Testis (tissue), 5 donors: ENCODE measurements at places on chromosomes 5 and 9. TPM values are rescaled to one million over a fixed set of nuclear protein-coding genes. Genes with fewer than 3 reads are reported as not detected.

Gene SEMA6A
- 52.0 TPM for total RNA-seq

Gene ALDH1A1
- total RNA-seq, result 474 TPM

Gene ZNF474
- total RNA-seq, result 3.7 TPM

Gene SLC25A2
- total RNA-seq, result 4.0 TPM

Gene SPATA31E1
- total RNA-seq, result 4.6 TPM

Gene DOK3
- total RNA-seq, result 10.7 TPM

DNA sequence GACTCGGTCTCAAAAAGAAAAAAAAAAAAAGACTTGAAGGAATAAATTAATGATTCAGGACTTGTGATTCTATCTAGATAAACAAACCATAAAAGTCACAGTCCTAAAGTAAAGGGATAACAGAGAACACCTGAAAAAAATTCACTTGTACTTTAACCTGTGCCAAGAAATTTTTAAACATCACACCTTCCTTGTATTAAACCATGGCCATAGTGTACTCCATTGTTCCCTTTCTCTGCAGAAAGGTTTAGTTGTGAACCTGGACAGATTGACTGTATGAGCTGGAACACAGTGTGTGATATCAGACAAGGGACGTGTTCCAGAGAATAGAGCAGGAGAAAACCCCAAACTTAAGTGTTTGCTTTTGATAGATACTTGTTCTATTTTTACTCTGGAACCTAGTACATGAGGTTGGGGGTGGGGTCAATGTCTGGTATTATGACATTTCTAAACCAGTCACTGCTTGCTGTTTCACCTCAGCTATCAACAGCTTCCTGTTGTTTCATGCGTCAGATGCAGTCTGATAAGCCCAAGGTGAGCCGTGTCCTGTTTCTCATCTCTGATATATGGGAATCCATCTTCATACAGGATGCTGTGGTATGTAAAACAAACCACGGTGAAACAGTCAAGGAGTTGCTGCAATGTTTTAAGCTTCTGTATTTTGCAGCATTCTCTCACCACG is 62.5 kb upstream of the ITGA1 start:
- no peak for DNase-seq

GRCh38 chr5:12322042-12322441 is 417.8 kb upstream of the CTNND2 start:
- DNase-seq, result no peak

DNA sequence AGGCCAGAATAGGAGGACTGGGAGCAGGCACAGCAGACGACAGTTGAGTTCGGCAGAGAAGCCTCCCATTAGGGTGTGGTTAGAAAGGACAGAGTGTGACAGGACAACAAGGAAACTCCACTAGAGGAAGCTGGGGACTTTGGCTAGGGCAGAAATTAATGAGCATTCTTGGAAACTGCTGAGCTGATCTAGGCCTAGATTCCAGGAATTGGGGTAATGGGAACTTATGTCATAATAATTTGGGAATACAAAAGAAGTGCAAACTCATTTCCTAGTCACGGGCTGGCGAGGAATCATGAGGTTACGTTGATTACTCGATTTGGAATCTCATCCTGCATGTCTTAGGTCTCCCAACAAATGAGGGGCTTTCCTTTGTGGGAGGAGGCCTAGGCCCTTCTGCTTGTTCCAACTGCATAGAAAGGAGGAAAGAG is 144.6 kb upstream of the RPS23 start:
- no peak for DNase-seq

GRCh38 chr5:196350-196749 is 5.1 kb downstream of the LRRC14B start:
- no peak for DNase-seq

DNA sequence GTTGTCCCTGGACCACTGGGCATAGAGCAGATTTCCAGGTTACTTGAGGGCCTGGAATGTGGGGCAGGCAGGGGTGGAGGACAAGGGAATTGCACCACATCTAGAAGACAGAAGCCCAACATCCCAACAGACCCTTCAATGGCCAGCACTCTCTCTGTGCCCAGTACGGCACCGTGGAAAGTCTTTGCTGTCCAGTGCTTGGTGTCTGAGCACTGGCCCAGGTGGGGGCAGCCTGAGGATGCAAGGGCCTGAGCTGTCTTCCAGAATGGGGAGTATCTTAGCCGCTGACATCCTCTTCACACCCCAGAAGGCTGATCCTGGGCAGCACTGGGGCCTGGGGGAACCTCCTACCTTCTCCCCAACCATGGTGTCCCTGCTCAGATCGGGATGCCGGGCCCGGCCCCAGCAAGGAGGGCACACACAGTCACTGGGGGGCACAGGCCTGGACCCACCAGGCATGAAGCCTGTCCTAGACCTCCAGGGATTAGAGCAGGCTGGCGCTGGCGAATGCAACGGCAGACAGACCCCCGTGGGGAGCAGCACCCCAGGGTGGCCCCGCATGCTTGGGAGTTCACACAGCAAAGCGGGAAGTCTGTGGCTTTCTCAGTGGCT is 40.6 kb upstream of the OLFM1 start:
- DNase-seq, result no peak

DNA sequence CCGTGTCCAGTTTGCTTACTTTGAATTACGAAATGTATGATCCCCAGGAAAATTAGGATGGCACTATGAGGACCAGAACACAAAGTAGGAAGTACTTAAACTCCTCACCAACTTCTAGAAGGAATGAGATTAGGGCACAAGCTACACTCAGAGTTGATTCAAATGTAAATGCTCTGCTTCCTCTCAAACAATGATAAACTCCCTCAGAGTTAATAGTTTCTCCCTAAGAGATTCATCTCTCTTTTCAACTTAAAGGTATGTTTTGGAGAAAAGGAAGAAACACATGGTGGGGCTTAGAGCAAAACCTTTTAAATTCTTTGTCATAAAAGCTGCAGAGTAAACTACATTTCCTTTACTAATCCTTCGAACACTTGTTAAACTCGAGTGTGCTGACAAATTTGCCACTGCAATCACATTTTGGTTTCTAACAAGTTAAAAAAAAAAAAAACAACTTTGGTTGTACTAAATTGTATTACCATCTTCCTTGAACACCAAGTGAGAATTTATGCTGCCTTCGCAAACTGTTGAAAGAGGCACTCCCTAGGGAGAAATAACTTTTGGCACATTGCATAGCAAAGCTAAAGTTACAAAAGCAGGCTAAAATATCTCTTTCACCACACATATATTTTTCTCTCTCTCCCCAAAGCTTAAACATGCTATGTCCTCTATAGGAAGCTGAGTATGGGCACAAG is 66.6 kb downstream of the DENND1A start:
- no peak for DNase-seq

DNA sequence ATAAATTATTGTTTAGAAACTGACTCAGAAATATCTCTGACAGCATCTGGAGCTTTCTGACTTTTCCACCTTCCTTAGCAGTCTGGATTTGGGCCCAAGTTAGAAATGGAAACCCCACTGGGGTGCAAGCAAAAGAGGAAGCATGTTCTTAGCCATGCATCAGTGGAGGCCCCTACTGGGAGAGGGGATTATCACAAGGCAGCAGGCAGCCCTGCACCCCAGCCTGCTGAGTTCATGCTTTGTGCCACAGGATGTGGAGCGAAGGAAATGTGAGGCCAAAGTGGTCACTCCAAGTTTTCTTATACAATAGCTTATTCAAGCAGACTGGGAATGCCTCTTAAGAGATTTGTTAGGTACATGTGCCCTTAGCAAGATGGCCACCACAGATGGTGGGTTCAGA is 146.5 kb upstream of the TLX3 start:
- no peak for DNase-seq

GRCh38 chr5:177209610-177210009 is 76.0 kb downstream of the NSD1 start:
- no peak for DNase-seq

DNA sequence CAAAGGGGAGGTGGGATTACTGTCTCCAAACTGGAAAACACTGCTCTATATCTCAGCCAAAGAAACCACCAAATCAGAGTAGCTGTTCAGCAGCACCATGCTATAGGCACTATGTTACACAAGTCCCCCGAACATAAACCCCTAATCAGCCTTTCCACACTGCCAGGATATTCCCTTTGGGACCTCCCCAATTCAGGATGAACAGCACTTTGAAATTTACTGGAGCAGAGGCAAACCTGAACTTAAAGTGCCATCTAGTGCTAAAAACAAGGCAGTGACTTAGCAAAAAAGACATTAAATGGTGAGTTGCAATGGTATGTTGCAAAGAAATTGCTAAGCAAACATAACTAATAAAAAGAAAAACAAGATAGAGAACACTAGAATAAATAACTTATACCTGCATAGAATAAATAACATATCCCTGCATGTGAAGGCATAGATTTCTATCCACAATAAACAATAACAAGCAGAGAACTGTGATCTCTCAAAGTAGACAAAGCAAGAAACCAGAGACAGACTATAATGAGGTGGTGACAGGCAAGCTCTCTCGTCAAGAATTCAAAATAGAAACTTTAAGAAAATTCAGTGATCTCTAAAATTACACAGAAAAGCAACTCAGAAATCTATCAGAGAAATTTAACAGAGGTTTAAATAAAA is 584.4 kb upstream of the ACO1 start:
- DNase-seq, result no peak

DNA sequence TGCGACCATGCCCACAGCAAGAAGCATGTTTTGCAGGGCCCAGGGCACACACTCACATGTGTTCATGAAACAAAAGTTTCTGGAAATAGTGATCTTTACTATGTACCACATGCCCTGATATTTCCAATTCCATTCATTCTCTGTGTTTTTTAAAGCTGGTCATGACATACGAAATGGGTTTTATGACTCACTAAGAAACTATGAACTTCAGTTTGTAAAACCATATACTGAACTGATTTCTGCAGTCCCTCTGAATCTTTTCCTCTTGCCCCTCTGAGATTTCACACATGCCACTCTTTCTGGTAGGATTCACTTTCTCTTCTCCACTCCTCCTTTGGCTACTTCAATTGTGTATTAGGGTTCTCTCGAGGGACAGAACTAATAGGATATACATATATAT is 416.1 kb upstream of the TRPC7 start:
- DNase-seq, result no peak

- DNase-seq, result peak; percentile 77
Observed at GRCh38 chr9:124045076-124045829, 33.7 kb downstream of the LHX2 start.
